Activated CD4-positive, alpha-beta T cell treated with anti-CD3 and anti-CD28 coated beads for 24 hours (primary cell): ENCODE measurements at places on chromosomes 4 and X.

DNA sequence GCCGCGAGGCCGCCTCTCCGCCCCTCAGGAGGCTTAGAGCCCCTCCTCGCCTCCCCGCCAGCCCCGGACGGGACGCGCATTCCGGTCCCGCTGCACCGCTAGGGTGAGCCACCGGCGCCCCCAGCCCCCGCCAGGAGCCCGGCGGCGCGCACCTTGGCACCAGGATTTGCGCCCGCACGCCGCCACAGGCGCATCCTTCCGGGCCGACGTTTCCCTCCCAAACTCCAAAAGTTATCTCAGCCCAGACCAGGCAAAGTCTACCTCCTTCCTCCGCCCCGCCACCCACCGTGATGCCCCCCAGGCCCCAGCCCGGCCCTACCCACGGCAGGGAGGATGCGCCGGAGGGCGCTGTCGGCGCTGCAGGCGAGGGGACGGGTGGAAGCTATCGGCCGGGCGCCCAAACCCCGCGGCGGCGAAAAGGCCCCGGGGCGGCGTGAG is 538 bp downstream of the SCML2 start:
- no peak for DNase-seq

- DNase-seq = no peak
Measured at GRCh38 chr4:172061204-172061603, 248.0 kb downstream of the GALNTL6 start.

- no peak for DNase-seq
Measured at GRCh38 chr4:29052266-29052665, 1667.9 kb upstream of the PCDH7 start.

GRCh38 chrX:133726642-133727041 is 258.8 kb downstream of the GPC3 start:
- no peak for DNase-seq

DNA sequence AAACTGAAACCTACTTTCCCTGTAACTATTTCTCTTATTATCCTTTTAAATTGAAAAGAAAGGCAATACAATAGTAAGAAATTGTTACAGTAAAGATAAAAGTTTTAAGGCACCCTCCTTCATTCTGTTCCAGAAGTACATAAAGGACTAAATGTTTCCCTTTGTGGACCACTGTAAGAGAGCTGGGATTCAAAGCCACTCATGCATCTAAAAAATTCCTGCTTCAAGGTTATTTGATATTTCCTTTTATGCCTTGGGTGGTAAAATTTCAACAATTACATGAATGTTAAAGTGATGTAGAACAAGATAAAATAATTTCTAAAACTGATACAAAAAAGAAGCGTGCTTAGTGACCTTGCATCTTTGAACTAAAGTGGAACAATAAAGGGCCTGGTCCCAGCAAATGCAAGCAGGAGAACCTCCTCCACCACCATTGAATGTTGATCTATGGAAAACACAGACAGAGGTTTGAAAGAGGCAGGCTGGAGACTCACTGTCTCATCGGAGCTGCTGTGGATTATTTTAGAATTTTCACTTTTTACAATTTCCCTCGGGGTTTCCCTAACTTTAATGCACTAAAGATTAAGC is 42.3 kb upstream of the PRSS12 start:
- no peak for DNase-seq

GRCh38 chrX:1885116-1885515 is 270.3 kb downstream of the ASMT start:
- DNase-seq = no peak

DNA sequence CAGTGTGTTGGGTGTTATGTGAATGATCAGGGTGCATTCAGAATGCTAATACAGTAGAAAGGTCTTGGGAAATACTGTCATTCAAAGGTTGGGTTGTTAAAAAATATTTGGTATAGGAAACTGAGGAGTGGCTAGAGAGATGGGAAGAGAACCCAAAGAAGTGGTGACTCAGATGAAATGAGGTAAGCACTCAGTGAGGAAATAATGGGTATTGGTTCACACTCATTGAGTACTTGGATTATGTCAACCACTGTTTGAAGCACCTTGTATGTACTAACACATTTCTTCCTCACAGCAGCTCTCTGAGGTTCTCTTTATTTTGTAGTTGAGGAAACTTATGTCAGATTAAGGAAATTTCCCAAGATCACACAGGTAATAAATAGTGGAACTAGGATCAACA is 40.8 kb upstream of the NUDT6 start:
- no peak for DNase-seq

DNA sequence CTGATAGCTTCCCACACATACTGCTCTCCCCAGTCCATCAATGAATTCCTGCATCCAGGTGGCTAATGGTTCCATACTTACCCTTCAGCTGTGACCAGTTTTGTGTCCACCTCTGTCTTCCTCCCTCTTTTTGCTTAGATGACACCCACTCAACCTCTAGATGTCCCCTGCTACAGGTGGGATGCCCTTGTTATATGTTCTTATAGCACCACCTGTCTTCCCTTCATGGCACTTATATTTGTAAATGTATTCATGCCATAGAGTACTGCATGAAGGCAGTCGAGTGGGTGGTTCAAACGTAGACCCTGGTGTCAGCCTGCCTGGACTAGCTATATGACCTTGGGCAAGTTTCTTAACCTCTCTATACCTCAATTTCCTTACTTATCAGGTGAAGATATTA is 6.5 kb upstream of the USP46 start:
- DNase-seq = no peak

- no peak for DNase-seq
Measured at GRCh38 chr4:20723019-20723418, 22.8 kb downstream of the PACRGL start.

DNA sequence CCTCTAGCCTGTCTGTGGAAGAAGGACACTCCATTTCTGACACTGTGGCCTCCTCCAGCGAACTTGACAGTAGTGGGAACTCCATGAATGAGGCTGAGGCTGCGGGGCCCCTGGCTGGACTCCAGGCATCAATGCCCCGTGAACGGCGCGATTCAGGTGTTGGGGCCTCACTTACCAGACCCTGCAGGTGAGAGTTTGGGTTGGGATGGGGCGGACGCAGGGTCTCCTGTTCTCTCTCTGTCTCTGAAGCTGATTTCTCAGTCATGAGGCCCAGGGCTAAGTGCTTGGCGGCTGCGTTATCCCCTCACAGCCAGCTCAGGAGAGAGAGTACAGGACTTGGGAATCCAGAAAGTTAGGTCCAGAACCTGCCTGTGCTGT is 71.0 kb downstream of the STARD8 start:
- no peak for DNase-seq

- DNase-seq = no peak
Measured at GRCh38 chr4:76758290-76758882, 139.6 kb downstream of the SOWAHB start.

- no peak for DNase-seq
Measured at GRCh38 chr4:18695733-18696527, 674.4 kb upstream of the LCORL start.

DNA sequence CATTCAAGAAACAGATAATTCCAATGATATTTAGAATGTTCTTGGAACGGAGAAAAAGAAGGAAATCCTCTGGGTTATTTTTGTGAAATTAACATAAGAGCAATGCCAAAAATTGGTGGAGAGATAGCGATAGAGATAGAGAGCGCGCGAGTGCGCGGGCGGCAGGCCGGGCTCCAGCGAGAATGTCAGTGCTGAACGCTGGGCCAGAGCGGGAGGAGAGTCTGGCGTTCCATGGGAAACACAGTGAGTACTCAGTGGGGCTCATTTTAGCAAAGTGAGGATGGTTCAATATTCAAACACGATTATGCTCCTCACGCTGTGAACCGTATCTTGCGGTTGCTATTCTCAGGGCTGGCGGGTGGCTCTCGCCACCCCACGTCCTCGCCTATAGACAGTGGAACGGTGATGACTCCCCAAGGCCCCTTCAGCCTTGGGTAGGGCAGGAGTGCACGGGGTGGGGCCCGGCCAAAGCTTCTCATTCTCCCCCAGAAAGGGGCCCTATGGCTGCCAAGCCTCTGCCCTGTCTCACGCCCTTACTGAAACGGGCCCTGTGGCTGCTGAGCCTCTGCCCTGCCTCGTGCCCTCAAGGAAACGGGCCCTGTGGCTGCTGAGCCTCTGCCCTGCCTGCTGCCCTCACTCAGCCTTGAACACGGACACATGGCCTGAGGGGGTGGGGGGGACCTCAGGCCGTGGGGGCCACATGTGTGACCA is 16.9 kb downstream of the CPLX1 start:
- DNase-seq = no peak

DNA sequence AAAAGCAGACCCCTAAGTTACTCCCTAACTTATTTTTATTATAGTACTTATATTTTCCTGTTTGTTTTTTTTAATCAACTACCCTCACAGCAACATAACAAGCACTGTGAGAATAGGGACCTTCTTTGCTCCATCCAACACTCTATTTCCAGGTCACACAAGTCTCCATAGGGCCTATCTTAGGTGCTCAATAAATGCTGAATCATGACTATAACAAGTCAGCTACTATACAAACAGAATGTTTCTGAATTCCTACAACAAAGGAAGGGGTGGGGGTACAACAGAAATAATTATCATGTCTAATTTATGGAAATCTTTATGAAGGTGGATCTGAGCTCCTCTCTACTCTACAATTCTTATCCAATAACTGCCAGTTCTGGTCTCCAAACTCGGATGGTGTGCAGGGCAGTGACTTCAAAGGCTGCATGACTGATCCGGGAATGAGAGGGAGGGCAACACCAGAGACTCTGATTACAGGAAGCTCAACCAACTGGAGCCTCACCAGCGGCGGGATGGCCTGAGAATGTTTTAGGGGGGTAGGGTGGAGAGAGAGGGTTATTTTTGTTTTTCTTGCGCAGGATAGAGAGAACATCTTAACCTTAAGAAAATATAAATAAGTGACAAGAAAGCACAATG is 71.1 kb downstream of the HADH start:
- DNase-seq = no peak
